ENCODE measurements at places on chromosomes 16 and 17.
A peak's percentile ranks its signal among the peaks of the same experiment; 100 is the strongest.

GRCh38 chr17:31824766-31825360, 34.2 kb downstream of the COPRS start:
- no peak for DNase-seq

- DNase-seq, result no peak
These were observed 2.1 kb downstream of the MPO start for GRCh38 chr17:58278661-58279015.

- no peak for DNase-seq
These were observed 9.8 kb upstream of the PLK1 start for GRCh38 chr16:23668873-23669272.

DNA sequence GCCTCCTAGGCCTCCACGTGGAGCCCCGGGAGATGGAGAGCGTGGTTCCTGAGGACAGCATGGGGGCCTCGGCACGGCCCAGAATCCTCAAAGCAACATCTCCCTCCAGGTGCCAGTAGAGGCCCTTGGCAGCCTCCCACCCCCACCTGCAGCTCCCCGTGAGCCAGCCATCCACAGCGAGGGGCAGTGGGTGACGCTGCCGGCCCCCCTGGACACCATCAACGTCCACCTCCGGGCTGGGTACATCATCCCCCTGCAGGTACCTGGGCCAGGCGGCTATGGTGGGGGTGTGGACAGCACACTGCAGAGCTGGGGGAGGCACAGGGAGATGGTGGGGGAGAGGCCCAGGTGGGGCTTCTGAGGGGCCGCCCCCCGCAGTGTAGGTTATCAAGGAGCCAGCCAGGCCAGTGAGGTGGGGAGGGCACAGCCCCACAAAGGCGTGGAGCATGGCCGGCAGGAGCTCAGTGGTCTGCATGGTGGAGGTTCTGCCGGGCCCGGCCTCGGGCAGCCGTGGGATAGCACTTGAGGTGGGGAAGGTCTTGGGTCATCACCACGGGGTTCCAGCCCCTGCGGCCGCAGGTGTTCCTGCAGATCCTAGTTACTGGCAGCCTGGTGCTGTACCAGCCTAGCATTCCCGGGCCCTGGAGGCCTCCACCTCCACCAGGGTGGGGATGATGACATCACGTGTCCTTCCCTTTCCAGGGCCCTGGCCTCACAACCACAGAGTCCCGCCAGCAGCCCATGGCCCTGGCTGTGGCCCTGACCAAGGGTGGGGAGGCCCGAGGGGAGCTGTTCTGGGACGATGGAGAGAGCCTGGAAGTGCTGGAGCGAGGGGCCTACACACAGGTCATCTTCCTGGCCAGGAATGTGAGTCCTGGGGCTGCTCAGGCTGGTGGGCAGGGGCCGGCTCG, 16.4 kb downstream of the GAA start:
- DNase-seq, result no peak

GRCh38 chr17:83006515-83007455, 72.6 kb upstream of the METRNL start:
- no peak for DNase-seq

DNA sequence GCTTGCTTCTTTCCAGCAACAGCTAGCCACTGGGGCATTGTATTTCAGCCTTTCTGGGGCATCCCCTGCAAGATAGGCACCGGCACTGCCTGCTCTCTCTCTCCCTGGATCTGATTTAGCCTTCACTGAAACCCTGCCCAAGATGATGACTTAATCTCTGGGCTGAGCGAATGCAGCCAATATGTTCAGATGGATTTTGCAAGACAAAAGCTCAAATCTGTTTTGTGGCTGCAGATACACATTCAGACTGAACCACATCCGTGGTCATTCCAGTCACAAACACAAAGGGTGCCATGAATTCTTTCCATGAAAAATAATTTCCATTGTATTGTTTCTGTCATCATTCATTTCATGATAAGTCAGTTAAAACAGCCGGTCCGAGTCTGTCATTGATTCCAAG, 24.2 kb downstream of the SOST start:
- no peak for DNase-seq

GRCh38 chr17:58534331-58534730, 19.9 kb upstream of the MTMR4 start:
- DNase-seq, result no peak

DNA sequence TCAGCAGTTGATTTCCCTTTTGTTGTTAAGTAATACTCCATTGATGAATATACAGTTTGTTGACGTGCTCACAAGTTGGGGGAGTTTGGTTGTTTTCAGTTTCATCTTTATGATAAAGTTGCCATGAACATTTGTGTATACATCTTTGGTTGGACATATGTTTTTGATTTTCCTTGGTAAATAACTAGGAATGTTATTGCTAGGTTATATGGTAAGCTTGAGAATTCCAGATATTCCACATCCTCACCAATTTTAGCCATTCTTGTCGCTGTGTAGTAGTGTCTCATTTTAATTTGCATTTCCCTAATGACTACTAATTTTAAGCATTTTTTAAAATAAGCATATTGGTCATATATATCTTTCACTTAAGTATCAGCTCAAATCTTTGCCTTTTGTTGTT, 55.0 kb upstream of the RASL10B start:
- no peak for DNase-seq

DNA sequence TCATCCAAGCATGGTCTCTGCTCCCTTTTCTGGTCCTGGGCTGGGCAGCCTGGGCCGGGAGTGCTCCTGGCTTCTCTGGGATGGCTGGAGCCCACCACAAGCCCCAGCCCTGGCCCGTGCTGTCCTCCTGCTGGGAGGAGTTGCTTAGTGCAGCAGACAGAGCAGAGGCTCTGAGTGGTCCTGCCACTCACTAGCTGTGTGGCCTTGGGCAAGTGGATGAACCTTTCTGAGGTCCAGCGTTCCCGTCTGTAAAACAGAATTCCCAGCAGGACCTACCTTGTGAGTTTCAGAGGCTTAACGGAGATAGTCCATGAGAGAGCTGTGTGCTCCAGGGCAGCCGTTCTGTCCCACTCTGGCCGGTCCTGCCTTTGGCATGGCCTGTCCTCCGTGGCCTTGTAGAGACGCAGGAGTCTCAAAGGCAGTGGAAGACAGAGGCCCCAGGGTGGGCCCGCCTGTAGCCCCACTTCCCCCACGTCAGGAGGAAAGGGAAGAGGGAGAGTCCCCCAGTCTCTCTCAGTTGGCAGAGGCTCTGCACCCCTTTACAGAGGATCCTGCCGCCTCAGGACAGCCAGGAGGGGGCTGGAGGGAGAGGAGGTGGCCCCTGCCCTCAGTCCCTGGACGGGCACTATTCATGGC, 7.8 kb downstream of the MYO15B start:
- no peak for DNase-seq

- no peak for DNase-seq
These were observed 23.2 kb upstream of the SLC5A11 start for GRCh38 chr16:24822542-24822941.

GRCh38 chr17:65544672-65545071, 16.8 kb downstream of the AXIN2 start:
- no peak for DNase-seq

DNA sequence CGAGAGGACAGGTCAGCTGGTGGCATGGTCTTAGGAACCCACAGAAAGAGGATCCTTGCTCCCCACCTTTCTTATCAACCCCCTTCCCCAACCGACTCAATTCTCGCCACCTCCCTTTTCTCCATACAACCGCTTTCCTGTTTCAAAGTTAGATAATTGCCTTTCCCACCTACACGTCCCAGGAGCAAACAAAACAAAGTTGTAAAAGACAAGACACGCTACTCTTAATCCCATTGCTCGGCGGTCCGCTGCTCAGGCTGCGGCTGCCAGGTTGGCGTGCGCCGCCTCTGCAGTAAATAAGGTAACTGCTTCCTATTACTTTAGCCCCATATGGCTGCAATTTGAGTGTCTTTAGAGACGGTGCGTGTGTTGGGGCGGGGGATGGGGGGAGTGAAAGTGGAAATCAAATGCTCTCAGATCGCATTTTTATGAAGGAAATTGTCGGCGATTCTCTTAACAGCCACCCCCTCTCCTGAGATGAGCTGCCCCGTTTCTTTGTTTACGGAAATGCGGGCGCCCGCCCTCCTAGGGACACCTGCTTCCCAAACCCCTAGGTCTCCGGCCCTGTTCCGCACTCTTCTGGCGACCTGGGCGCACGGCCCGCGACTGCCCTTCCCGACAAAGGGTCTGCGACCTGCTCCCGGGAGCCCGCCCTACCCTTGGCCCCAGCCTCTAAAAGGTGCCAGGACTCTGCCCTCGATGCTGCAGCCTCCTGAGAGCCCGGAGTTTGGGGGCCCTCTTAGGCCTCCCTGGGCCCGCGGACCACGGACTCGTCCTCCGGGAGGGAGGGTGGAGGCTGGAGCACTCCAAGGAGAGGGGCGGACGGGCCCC, 3.7 kb upstream of the CBX8 start:
- DNase-seq, result peak; percentile 37

DNA sequence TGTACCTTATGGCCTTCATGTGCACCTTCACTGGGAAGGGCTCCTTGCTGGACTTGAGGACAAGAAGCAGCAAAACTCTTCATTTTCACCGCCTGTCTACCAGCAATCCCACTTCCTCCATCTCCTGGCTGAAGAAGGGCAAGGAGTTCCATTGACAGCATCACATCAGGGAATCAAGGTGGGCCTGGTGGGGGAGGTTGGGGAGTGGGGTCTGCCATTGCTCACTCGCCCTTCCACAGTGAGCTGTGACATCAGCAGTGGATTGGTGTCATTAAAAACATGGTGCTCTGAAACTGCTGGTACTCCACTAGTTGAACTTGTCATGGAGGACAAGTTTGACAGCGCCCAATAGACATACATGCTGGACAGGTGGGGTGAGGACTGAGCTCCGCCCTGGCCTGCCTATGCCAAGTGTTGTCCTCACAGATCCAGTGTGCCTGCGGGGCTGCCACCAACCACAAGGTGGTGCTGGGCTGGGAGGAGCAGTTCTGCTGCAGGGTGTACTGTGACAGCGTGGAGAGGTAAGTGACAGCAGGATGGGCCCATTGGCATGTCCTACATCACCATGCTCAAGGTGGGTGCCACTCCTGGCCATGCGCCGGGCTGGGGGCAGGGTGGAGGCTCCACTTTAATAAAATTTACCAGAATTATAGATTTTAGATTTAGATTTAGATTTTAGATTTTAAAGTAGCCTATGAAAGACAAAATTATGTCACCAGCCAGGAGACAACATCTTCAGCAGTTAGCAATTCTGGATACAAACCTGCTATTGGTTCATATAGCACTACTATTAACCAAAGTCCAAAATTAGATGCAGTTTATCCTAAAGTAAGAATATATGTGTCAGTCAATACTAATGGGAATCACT, 1729.1 kb downstream of the TP53TG3F start:
- no peak for DNase-seq

DNA sequence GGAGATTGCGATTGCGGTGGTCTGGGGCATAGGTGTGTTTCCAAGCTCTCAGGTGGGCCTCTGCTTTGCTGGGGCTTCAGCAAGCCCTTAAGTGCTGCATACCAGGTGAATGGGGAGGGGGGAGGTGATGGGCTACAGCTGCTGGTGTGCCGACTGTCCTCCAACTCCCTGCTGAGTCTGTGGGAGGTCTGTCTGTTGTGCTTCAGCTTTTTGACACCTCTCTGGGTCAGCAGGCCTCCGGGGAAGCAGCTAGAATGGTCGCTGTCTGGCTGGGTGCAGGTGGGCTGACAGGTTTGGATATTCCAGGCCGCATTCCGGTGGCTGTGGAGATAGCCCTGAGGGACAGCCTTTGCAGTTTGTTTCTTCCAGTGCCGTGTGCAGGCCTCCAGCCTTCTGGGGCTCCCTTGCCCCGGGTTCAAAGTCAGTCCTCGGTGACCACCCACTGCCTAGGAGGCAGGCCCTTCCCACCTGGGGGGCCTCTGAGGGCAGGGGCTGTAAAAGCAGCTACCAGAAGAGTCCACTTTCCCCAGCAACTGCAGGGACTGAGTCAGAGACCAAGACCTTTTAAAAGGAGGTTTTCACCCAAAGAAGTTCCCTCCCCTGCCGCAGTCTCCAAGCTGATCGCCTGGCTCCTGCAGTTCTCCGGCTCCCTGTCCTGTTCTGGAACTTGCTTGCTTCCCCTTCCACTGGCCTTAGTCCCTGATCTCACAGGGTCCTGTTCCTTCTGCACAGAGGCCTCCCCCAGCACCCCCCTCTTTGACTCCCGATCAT, 2.0 kb upstream of the TTYH2 start:
- DNase-seq, result no peak

DNA sequence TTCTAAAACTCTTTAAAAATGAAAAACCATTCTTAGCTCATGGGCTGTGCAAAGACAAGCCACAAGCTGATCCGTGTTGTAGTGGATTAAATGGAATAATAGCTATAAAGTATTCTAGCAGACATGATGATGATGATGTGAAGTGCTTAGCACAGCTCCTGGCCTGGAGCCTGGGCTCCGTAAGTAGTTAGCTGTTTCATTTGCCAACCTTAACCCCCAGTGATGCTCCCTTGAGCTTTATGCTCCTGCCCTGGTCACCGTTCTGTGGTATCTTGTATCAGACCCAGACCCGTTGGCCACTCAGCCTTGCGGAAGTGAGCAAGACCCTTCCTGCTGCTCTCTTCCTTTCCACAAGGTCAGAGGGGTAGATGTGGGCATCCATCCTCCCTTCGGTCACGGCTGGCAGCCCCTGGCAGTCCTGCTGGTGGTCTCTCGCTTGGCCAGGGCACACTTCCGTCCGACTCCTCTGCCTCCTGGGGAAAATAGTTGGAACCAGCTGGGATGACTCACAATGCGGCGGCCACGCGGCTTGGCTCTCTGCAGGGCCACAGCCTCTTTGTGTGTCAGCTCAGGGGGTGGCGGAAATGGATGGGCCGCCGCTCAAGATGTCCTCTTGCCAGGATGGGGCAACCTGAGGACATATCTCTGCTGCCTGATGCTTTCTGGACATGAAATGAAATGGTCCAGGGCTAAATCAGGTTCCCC, 79.1 kb downstream of the GPR139 start:
- DNase-seq, result no peak

DNA sequence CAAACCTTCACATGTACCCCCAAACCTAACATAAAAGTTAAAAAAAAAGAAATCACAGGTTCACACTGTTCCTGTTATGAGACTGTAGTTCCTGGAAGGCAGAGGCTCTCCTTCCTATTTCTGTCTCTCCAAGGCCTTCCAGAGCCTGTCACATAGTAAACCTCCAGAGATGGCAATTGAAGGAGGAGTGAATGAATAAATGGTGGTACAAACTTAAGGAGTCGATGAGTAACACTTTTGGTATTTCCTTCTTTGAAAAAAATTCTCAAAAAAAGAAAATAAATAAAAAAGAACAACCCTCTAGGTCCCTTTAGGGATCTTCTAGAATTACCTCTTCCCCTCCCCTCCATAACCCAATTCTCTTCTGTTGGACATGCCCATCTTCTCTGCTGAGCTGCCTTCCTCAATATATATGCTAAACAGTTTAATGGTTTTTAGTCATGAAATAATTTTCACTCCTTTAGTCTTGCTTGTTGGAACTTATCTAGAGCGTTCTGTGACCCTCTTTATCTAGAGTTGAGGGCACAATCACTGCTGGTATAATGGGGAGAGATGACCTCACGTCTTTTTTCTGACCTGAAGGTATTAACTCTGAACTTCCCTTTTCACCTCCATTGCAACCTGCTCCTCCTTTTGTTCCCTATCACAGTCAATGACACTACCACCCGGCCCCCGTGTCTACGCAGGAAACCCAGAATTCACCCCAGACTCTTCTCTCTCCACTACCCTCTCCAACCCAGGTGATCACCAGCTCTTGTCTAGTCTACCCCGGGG, 1.7 kb upstream of the TAF15 start:
- DNase-seq, result no peak

Data from CD4-positive, alpha-beta T cell treated with Interleukin-2 at 100 ng/mL for 4 hours (primary cell).